CD8-positive, alpha-beta memory T cell (primary cell): ENCODE measurements at places on chromosomes 5 and 9.

GRCh38 chr9:105258225-105258737 is 13.8 kb downstream of the SLC44A1 start:
- no peak for DNase-seq

GRCh38 chr9:74855072-74855471 is 32.6 kb downstream of the TRPM6 start:
- DNase-seq, result no peak

DNA sequence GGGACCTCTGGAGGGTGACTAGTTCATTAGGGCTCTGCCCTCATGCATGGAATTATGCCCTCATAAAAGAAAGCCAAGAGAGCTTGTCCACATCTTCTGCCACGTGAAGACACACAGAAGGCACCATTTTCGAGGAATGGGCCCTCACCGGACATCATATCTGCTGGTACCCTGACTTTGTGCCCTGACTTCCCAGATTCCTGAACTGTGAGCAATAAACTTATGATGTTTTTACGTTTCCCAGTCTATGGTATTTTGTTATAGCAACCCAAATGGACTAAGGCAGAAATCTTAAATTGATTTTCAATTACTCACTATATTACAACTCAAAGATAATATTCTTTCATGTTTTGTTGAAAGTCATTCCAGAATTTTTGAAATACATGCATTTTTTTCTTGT is 163.8 kb upstream of the PAPPA start:
- DNase-seq, result no peak

DNA sequence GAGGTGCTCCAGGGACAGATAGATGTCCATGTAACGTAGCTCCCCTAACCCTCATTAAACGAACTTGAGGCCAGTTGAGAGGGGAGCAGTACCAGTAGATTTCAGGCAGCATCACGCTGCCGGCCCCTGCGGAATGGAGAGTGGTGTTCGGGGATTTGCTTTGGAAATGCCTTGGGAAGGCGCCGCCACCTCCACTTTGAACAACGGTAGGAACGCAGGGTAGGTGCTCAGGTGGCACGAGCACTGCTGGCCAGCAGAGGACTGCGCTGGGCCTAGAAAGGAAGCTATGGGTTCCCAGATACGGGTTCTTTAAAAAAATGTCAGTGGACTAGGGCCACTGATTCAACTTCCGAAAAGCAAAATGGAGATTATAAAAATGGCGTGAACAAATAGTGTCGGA is 271.8 kb downstream of the FANCC start:
- no peak for DNase-seq

DNA sequence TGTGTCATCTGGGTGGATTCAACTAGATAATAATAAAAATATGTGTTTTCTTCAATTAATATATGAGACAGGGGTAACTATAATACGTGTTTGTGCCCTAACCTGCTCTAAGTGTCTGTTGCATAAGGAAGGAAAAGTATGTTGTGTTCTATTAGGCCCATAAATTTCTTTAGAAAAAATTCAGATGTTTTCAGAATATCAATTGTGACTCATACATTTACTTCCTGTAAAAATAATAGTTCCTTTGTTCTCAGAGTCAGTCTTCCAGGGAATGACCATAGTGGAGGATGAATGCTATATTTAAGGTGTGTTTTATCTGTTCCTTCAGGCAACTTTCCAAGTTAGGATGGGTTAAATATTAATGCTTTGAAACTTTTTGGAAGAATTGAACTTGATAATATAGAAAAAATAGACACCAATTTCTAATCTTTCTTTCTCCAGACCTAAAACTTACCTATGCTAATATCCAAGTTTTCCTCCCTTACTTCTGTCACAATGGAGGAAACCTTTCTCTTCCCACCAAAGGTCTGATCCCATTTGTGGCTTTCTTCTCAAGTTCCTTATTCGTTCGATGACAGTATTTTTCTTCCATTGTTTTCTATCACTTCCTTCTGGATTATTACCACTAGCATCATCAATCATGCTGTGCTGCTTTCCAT is 49.9 kb downstream of the ISL1 start:
- DNase-seq, result no peak

DNA sequence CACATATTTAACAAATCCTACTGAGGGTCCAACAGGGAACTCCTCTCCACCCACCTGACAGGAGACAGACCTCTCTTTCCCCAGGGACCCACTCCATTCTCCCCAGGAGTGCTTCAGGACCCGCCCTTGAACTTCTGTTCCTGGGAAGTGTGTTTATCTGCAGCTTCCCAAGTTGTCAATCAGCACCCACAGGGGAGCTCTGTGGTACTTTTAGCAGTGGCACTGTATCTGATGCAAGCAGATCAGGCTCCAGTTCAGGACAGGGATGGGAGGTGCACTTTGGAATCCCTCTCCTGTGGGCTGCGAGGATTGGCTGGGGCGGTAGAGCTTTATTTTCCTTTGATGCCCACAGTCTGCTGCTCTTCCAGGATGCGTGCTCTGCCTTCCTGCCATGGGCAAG is 8.7 kb downstream of the GALNT10 start:
- no peak for DNase-seq

DNA sequence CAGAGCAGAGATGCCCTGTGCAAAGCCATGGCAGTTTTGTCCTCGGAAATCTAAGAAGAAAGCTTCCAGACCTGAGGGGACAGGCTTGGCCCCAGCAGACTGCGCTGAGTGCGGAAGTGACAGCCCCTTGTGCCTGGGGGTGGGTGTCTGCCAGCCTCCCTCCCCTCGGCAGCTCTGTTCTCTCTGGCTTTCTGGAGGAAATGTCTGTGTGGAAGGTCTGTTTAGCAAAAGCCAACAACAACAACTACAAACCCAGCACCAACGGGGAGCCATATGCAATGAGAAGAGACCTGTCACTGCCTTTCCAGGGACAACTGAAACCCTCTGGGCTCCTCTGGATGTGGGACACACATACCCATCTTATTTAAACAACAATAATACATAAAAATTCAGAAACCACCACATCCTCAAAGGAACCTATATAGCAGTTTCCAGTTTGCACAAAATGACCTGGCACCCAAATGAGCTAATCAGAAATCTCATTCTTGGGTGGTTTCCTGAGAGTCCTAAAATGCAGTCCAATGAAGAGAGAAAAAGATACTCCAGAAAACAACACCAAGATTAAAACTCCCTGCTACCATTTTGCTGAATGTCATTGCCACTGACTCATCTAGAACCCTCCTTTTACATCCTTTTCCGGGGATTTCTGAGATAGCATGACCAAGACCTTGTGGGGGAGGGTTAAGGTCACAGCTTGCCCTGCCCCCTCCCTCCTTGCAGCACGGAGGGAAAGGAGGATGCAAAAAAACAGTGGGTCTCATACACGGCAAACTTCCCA is 97.7 kb downstream of the AK8 start:
- no peak for DNase-seq

- no peak for DNase-seq
Measured at GRCh38 chr5:19795218-19795617, 192.8 kb downstream of the CDH18 start.

DNA sequence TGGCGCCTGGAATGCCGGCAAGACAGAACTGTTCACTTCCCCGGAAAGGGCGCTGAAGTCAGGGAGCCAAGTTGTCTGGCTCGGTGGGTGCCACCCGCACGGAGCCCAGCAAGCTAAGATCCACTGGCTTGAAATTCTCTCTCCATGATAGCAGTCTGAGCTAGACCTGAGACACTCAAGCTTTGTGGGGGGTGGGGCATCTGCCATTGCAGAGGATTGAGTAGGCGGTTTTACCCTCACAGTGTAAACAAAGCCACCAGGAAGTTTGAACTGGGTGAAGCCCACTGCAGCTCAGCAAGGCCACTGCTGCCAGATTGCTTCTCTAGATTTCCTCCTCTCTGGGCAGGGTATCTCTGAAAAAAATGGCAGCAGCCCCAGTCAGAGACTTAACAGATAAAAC is 277.4 kb downstream of the SLCO4C1 start:
- no peak for DNase-seq

DNA sequence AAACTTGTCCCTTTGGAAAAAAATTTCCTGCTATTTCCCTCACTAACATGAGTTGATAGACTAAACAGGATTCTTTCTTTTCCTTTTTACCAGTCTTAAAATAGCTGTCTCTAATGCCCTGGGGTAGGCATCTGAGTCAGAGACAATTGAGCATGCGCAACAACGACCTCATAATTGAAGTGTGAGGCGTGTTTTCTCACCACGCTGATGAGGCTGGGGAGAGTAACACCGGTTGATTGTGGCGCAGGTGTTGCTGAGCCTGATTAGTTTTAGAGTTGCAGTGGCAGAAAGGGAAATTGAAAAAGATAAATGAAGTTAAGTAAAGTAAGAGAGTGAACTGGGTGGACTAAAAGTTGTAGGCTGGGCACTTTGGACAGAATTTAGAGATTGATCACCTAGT is 213.7 kb downstream of the TLR4 start:
- DNase-seq, result no peak

GRCh38 chr9:73806876-73807275 is 655.2 kb downstream of the ANXA1 start:
- DNase-seq, result no peak

GRCh38 chr5:114362197-114362976 is 517 bp downstream of the KCNN2 start:
- DNase-seq, result no peak

DNA sequence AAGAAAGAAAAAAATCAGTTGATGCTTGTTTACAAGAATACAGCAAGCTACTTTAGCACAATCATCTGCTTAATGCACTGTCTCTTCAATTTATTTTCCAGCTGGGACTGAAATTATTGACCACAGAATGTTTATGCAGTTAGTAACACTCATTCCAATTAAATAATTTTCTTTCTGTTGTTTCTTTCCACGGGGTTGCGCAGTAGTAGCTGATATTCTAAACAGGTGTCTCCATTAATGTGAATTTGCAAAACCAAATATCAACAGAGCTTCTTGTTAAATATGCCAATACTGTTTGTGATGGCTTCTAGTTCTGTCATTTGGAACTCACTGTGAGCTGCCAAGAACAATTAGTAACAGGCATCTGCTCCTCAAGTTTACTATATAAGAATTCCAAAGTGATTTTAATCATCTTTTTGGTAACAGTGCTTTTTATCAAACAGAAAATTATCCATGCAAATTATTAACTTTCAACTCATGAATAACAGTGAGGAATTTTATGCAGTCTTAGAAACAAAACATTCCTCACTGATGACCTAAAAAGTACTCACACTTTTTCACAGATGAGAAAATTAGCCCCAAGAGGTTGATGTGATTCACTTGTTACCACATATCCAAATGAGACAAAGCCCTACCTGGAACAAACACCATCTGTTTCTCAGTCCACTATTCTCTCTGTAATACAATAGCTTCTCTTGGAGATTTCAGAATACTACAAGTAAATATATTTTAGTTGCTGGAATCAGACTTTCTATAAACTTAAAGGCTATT is 567.6 kb upstream of the RGMB start:
- DNase-seq, result no peak

- no peak for DNase-seq
Measured at GRCh38 chr5:102867992-102868662, 113.0 kb downstream of the PAM start.

GRCh38 chr5:81631621-81632020 is 119.3 kb downstream of the SSBP2 start:
- no peak for DNase-seq

DNA sequence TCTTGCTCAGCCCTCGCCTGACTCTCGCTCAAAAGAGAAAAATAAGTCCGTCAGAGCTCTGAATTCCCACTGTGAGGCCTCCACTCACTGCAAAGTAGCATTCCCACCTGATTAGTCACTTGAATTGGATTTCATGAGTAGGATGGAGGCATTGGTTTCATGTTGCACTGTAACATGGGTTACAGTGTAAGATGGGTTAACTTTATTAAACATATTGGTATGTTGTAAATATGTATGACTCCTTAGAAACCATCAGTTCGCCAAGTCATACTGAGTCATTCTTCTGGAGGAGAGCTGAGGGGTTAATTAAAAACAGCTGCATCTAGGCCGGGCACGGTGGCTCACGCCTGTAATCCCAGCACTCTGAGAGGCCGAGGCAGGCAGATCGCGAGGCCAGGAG is 93.8 kb upstream of the BNC2 start:
- DNase-seq, result no peak

DNA sequence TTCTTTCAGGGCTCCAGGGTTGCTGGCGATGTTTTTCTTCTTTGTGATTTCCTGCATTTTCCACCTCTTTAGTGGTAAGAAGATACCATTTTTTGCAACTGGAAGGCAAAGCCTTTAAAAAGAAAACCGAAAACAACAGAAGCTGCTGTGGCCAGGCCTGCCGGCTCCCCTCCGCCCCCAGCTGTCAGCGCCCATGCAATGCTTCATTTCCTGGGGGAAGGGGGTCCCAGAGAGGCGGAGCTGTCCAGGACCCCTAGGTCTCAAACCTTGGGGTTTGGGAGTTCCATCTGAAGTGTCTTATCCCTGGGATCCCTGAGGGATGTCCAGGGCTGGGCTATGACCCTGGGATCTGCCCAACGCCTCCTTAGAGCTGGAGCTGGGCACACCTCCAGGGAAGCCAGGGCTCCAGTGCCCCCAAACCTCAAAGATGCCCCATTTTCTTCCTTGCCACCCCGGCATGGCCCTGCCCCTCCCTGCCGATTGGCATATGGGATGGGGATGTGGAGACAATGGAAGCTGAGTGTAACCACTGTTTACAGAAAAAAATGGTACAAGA is 257.2 kb upstream of the MVB12B start:
- no peak for DNase-seq
